ENCODE measurements at places on chromosomes 4 and X. TPM values are rescaled to one million over a fixed set of nuclear protein-coding genes. Genes with fewer than 3 reads are reported as not detected.

DNA sequence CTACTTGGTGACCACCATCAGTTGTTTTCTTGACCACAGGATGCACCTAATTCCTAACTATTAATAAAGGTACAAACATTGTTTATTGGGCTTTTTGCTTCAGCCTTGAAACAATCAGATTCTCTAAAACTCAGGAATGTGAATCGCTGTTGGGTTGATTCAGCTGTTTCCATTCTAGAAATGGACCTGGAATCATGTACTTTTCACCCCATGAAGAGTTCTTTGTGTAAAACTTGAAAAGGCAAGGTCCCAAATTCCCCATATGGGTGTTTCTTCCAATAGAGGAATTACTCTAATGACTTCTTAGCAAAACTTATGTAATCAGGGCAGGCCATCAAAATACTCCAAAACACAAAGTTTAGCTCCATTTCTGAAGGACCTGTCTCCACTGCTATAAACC is 7.4 kb downstream of the AFAP1 start:
- DNase-seq, result no peak

DNA sequence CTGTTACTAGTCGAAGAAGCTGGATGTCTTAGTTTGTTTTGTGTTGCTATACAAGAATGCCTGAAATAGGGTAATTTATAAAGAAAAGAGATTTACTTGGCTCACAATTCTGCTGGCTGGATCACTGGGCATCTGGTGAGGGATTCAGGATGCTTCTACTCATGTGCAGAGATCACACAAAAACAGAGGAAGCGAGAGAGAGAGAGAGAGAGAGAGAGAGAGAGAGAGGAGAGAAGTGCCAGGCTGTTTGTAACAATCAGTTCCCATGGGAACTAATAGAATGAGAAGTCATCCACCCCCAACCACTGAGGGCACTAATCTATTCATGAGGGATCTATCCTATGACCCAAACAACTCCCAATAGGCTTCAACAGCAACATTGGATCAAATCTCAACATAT is 66.2 kb upstream of the FAM9A start:
- DNase-seq, result peak; percentile 44

DNA sequence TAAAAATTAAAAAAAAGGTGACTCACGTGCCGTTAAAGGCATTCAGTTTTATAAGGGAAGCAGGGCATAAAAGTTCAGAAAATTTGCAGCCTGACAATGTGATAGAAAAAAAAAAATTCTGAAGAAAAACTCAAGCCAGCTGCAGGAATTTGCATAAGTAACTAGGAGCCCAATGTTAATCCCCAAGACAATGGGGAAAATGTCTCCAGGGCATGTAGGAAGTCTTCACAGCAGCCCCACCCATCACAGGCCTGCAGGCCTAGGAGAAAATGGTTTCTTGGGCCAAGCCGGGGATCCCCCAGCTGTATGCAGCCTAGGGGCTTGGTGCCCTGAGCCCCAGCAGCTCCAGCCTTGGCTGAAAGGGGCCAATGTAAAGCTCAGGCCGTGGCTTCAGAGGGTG is 31.2 kb downstream of the CHM start:
- DNase-seq, result no peak

DNA sequence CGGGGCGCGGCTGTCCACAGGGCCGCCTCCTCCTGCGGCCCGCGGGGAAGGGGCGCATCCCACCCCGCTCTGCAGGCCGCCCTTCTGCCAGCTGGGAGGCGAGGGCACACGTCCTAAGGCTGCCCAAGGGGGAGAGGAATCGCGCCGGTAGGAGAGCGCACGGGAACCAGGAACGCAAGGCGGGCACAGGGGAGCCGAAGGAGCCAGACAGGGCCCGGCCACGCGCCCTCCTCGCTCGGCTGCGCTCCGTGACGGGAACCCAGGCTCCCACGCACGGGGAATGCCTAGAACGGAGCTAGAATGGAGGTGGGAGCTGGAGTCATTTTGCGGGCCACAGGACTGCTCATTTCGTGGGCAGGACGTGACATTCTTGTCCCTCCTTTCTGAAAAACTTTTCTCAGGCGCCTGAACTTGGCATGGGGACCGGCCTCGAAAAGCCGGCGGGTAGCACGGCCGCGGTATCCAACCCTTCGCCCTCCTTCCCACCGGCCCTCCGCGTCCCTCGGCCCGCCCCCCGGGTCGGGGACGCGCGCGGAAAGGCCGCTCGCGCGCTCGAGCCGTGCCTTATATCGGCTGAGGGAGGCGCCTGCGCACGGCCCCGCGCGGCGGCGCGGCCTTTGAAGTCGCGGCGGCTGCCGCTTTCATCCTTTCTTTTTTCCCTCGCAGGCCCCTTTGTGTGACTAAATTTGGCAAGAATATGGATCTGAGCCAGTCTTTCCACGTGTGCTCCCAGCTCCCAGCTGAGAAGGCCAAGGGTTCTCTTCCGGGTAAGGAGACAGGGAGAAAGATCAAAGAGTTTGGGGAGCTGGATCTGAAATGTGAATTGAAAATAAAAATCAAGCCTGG is 4.2 kb upstream of the LEF1 start:
- DNase-seq, result peak; percentile 38

Gene WAS
- polyA plus RNA-seq, result not detected

DNA sequence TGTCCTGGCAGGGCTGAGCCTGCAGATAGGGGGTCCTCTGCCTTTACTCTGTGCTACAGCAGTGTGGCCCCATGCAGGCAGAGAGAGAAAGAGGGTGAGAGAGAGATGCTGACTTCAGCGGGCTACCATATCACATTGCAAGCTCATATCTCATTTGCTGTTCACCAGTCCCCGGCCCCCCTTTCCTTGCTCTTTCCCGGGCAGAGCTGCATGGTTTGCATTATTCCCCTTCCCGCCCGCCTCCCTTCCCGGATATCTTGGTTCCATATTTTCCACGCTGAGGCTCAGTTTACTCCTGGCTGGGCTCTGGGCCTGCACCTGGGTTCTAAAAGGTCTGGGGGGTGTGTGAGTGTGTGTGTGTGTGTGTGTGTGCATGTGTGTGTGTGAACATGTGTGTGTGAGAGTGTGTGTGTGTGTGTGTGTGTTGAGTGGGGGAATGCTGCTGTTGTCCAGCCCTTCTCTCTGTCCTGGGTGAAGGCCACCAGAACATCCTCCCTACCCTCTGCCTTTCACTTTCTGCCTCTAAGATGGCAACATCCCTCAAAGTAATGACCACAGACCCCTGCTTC is 63.5 kb downstream of the PJA1 start:
- no peak for DNase-seq

DNA sequence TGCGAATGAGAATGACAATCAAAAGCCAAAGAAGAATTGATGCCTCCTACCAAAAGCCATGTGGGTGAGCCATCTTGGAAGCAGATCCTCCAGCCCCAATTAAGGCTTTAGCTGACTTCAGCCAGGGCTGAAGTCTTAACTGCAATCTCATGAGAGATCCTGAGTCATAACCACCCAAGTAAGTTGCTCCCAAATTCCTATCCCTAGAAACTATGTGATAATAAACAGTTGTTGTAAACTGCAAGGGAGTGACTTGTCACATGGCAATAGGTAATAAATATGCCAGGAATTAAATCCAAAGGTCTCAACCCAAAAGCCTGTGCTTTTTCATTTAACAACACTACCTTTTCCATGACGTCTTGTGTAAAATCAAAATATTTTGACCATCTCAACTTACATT is 154.2 kb upstream of the TBL1X start:
- DNase-seq, result peak; percentile 67

DNA sequence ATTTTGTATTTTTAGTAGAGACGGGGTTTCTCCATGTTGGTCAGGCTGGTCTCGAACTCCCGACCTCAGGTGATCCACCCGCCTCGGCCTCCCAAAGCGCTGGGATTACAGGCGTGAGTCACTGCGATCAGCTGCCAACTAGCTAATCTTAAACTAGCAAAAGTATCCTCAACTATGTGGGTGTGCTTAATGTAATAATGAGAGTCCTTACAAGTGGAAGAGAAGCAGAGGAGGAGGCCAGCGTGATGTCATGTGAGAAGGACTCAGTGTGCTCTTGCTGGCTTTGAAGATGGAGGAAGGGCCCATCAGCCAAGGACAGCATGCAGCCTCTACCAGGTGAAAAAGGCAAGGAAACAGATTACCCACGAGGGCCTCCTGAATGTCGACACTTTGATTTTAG is 19.6 kb downstream of the SCD5 start:
- no peak for DNase-seq

- peak; percentile 0 for DNase-seq
Measured at GRCh38 chrX:80550722-80551121, 130.5 kb downstream of the TENT5D start.

DNA sequence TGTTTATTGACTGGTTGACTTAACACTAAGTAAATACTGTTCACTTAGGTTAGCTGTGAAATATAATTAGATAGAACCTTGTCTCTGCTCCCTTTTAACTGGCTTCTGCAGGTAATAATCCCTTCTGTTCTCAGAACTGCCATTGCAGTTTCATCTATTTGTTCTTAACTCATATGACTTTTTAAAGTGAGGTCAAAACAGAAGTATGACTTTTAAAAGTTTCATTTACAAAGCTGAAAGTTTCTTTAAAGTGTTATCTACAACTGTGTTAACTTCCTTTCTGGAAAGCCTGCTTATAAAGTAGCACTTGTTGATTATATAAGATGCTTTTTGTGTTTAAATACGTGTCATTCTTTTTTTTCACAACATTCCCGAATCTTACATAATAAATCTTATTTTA is 127.4 kb downstream of the TET2 start:
- DNase-seq, result no peak

DNA sequence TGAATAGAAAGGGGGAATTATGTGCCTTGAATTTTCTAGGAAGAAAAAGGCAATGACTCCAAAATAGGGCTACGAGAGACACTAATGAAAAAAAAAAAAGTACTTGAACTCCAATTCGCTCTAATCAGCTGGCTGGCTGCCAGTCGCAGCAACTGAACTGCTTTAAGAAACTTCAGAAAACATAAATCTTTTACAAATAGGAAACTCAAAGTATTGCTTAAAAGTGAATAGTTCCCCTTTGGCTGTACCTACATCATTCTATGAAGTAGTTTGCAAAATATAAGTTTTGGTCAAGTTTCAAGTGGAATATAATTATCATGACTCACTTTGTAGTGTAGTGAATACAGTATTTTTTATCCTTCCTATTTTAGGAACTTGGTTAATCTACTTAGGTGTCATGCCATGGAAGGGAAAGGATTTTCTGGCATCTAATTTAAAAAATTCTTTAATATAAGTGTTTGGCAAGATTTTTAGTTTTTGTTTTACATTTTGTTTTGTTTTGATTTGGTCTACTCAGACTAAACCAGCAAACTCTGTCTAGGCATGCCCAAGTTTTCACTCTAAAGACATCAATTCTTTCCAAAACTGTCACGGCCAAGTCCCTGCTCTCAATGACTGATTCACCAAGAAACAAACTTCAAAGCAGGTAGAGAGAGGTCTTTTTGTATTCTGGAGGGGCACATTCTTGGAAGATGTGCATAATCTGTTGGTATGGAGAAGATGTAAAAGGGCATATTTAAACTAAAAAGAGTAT is 382.4 kb upstream of the GALNT7 start:
- DNase-seq, result peak; percentile 9

Gene MTMR8
- not detected for polyA plus RNA-seq

GRCh38 chr4:68324519-68325262 is 25.2 kb downstream of the YTHDC1 start:
- no peak for DNase-seq

DNA sequence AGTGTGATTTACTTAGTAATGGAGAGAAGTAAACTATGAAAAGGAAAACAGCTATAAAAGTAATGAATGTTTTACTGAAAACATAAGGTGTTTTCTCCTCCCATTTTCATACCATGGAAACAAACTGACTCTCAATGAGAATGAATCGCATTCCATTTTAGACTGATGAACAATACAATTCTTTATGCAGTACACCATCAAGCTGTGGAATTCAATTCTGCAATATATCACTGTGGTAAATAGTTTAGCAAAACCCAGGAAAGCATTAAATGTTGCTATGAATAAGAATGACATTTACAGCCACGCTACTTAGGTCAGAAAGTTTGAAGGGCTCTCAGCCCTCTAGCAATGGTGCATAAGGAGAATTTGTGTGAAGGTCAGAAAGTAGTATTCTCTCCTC is 7.4 kb downstream of the DCAF8L2 start:
- DNase-seq, result no peak

DNA sequence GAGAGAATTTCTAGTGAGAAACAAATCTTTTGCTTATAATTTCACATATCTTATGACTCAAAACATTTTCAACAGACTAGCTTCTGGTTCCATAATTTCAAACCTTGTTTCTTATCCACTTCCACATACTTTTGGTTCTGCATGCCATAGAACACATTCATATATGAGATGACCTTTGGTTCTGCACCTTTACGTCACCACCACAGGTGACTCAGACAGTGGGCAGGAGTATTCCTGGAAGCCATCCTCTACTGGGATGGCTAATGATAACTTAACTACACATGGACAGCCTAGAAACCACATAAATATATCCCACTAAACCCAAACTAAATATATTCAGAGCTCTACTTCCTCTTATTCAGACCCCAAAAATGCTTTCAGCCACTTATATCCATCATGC is 133.3 kb downstream of the DCK start:
- peak; percentile 94 for DNase-seq

Gene ZNF630
- polyA plus RNA-seq, result 0.53 TPM

GRCh38 chrX:35444671-35445355 is 353.3 kb upstream of the MAGEB16 start:
- DNase-seq, result no peak

Data from GM23248 (cell line).